Hypothalamus (tissue), 51 donors: ENCODE measurements at places on chromosomes 11 and 22.

DNA sequence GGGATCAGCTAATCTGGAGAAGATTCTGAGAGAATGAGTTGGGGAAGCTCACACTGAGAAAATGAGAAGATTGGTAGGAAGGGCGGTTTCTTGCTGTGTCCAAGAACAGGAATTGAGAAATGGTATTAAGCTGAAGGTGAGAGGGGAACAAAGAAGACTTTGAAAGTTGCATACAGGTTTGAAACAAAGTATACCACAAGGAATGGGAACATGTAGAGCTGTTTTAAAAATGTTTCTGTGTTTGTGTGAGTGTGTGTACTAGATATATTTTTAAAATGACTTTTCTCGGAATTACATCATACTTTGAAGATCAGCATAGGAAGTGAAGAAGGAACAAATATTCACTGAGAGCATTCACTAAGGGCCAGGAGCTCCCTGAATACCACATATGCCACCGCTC is 24.4 kb upstream of the IZUMO1R start:
- no peak for DNase-seq

- DNase-seq = no peak
Measured at GRCh38 chr11:66800720-66801428, 42.4 kb upstream of the RCE1 start.

GRCh38 chr22:30304495-30305244 is 15.4 kb upstream of the CASTOR1 start:
- DNase-seq = no peak

GRCh38 chr11:98358551-98358950 is 662.2 kb upstream of the CNTN5 start:
- DNase-seq = no peak

- no peak for DNase-seq
Measured at GRCh38 chr11:32659672-32660071, 76.0 kb downstream of the EIF3M start.

- no peak for DNase-seq
Measured at GRCh38 chr11:726278-727220, 20.5 kb downstream of the EPS8L2 start.

- no peak for DNase-seq
Measured at GRCh38 chr11:71489311-71490043, 36.5 kb downstream of the NADSYN1 start.

GRCh38 chr11:100821198-100821597 is 134.1 kb downstream of the ARHGAP42 start:
- no peak for DNase-seq

- peak; percentile 68 for DNase-seq
Measured at GRCh38 chr11:122069707-122070360, 46.2 kb downstream of the BLID start.

DNA sequence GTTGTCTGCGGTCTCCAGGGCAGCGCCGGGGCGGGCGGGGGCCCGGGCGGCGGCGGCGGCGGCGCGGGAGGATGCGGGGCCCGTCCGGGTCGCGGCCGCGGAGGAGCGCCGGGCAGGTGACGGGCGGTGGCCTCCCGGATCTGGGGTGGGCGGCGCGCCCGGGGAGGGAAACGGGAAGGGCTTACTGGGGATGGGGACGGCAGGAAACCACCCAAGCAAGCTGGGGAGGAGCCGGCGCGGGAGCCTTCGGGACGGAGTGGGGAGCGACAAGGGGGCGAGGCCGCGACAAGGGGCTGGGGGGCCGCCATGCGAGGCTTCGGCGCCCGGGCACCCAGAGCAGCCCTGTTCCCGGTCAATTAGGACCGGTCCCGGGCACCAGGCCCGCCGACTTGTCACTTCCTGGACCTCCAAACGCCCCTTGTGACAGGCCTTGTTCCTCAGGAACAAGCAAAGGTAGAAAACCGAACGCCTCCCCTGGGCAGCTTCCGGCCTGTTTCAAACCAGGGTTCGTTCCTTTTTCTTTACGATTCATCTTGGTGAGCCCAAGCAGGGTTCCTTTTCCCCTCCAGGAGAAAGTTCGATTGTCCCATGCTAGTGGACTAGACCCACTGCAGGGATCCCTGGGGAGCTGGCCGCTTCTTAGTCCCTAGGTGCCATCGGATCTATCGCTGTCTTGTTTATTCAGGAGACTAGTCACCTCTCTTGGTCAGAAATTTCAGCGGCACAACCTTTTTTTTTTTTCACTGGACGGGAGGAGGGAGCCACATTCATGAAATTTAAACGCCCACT is 492 bp downstream of the JHY start:
- peak; percentile 8 for DNase-seq

DNA sequence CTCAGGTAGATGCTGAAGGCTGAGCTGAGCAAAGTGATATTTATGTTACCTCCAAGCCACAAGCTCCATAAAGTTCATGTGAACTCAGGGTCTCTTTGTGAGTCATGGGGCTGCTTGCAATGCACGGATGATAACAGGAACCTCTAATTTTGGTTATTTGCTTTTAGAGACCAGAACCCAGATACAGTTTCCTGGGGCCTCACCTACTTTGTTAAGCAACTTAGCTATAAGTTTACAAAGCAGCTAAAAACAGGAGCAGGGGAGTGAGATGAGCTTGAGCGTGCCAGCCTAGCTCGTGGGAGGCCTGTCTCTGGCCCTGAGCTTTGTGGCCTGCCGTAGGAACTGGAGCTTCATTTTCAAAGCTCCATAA is 29.2 kb downstream of the SREBF2 start:
- no peak for DNase-seq

- DNase-seq = no peak
Measured at GRCh38 chr22:39898997-39899396, 1.9 kb upstream of the GRAP2 start.

DNA sequence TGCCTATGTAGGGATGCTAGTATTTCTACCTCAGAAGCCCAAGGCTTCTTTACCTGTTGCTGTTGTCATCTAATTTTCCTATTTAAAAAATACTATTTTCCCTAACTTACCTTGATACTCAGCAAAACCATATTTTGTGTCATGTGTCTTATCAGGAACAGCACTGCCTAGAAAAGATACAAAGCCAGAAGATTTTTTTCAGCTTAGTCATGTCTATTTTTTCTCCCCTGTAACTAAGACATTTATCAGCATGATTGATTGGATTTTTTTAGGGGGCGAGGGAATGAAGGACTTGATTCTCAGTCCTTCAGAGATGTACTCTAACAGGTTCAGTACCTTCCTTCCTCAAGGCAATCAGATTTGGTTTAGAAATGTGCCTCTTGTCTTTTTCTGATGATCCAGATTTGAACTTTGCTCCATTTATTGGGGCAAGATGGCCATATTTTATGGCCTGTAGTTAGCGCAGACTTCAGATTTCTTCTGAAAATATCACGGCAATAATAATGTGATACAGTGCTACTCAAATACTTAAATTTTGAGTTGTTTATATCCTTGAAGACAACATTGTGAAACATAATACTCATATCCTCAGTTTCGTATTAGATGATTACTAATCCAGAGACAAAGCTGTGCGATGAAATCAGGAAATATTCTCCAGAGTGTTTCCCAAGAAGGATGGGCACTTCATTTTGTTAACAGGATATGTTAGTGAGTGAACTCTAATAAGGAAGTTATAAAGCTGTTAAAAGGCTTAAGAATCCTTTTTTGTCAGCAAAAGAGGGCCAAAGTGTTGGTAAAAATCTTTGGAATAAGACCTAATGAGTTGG is 3.8 kb upstream of the PIK3IP1 start:
- no peak for DNase-seq

- no peak for DNase-seq
Measured at GRCh38 chr22:42152661-42153270, 22.2 kb upstream of the CYP2D6 start.

- DNase-seq = no peak
Measured at GRCh38 chr22:42697542-42698013, 23.1 kb downstream of the A4GALT start.

GRCh38 chr11:15074206-15075161 is 1.1 kb downstream of the CALCB start:
- peak; percentile 46 for DNase-seq

- no peak for DNase-seq
Measured at GRCh38 chr11:2301631-2302305, at the start of the genes C11orf21 and TSPAN32. C11orf21 (minus strand) TSS chr11:2301918; CDS start chr11:2301808, 110 bp downstream. TSPAN32 (plus strand) TSS chr11:2302013; CDS start chr11:2302150, 137 bp downstream.

DNA sequence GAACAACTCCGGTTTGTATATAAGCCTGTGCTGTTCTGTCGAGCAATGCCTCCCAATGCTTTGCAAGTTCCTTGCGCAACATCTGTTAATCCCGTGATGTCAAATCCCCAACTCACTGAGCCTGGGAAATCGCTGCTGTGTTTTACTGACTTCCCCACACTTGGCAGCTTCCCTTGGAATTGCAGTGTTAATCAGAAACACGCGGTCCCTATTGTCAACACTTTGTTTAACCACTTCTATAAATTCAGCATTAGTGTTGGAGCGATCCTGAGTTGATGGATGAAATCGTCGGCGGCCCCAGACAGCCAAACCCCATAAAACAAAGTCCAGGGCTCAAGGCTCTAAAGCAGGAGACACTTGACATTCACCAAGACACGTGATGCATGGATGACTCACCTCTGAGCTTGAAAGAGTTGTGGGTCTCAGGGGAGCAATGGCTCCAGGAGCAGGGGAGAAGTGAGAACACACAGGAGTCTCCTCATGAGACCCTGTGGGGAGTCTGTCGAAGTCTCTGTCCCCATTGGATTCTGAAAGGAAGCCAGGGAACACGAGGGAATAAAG is 555.3 kb downstream of the MIAT start:
- no peak for DNase-seq

DNA sequence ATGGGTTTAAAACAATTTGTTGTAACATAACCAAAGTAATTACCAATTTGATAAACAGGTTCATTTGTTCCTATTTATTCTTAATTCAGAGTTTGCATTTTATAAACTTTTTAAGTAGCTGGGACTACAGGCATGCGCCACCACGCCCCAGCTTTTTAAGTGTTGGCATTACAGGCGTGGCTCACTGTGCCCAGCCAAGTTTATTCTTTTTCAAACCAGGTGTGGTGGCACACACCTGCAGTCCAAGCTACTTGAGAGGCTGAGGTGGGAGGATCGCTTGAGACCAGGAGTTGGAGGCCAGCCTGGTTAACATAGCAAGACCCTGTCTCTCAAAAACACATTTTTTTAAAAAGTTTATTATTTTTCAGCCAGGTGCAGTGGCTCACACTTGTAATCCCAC is 19.1 kb downstream of the PPFIA1 start:
- no peak for DNase-seq

DNA sequence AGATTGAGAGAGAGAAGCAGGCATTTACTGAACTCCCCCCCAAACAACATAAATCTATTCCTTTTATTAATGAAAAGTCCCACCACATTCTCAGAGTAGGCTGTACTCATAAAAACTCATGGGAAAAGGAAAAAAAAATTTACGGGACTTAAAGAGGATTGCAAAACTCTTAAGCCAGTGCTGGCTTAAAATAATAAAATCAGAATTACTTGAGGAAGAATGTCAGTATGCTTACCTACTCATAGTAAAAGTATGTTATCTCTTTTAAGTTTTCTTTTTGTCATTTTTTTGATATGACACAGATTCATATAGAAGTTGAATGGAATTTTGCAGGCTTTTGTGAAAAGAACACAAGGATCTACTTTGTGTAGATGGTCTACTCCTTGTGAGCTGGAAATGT is 126.3 kb downstream of the LUZP2 start:
- DNase-seq = no peak

DNA sequence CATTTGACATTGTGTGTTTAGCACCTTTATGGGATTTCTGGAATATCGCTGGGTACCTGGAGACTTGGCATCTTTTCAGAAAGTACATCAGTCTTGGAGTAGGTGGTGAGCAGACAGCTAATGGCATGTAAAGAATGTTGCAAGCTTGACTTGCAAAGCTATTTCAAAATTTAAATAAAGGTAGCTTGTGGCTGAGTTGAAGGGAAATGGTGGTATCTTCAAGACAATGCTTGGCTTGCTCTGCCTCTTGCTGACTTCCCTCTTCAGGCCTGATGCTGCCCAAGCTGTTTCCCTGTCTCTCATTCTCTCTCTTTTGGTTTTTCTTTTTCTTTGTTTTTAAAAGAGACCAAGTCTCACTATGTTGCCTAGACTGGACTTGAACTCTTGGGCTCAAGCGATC is 13.2 kb downstream of the ZNRF3 start:
- DNase-seq = no peak

DNA sequence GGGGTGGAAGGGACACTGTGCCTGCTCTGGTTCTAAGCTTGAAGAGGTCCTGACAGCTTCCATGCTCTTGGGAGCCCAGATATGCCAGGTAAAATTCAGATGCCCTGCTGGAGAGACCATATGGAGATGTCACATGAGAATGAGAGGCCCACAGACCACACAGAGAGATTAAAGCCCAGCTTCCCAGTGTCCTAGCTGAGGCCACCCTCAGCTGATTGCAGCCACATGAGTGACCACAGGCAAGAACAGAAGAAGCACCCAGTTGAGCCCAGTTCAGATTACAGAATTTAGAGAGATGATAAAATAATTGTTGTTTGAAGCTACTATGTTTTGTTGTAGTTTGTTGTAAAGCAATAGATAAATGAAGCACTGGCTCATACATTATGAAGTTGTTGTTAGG is 14.4 kb upstream of the PVALB start:
- DNase-seq = no peak

DNA sequence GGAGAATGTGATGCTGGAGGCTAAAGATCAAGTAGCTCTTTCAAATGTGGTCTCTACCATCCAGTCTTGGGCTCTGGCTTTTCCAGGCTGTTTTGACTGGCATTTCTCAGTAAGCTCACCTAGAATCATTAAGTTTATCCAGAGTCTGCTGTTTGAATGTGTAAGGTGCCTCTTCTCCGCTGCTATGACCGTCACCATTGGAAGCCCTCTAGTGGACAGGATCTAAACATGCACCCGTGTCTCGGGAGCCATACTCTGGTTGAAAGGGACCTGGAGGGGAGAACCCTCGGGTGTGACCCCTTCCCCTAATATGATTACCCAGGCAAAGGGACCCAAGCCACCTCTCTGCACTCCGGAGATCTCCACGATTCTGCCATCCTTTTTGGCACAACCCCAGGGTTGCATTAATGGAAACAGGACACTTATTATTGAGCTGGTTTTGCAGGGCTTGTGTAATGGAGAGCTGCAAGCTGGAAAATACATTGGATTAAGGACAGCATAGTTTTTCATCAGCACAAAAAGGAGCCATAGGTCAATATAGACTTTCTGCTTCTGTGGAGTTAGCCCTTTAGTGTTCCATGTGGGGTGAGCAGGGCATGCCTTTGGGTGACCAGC is 191.0 kb upstream of the LARGE1 start:
- DNase-seq = no peak

DNA sequence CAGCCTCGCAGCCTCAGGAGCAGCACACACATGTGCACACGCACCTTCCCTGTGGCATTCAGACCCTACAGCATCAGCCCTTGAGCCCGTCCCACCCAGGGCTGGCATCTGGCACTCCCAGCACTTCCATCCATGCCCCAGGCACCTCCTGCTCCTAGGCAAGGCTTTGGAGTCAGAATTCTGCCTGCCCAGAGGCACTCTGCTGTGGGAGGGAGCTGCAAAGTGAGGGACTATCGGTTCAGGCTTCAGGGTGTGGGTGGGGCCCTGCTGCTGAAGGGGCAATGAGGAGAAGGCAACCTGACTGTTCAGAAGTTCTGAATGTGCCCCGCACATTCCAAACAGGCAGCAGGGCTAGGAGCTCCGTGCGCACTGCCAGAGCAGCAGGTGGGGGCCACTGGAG is 39.7 kb downstream of the NECTIN1 start:
- DNase-seq = no peak

GRCh38 chr11:80473562-80473961 is 1032.7 kb upstream of the TENM4 start:
- no peak for DNase-seq

- DNase-seq = no peak
Measured at GRCh38 chr11:11996321-11997048, 11.9 kb downstream of the DKK3 start.

- no peak for DNase-seq
Measured at GRCh38 chr11:128298271-128298670, 289.1 kb downstream of the ETS1 start.

- DNase-seq = no peak
Measured at GRCh38 chr11:116774661-116775060, 1.9 kb upstream of the BUD13 start.
